HL-60 (cell line): ENCODE measurements at places on chromosomes 4 and X.

DNA sequence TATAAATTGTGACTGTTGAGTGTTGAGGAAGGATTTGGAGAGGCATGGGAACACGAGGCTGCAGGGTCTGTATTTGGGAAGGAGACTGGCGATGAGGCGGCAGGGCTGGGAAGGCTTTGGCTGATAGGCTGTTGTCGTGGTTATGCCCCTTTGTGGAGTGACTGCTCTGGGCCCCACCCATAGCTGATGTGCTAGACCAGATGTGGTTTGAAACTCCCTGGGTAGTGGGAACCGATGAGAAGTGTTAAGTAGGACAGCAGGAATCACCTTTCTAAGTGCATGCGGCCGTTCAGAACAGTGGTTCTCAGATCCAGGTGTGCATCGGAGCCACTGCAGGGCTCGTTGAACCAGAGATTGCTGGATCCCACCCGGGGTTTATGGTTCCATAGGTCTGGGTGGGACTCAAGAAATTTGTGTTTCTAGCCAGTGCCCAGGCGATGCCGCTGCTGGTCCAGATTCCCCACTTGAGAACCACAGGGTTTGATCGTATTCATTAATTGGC, 42.3 kb downstream of the TBC1D14 start:
- no peak for DNase-seq

GRCh38 chr4:108213308-108213707, 44.6 kb upstream of the LEF1 start:
- DNase-seq: no peak

- DNase-seq: no peak
Measured at GRCh38 chr4:21198683-21199082, 498.4 kb downstream of the PACRGL start.

DNA sequence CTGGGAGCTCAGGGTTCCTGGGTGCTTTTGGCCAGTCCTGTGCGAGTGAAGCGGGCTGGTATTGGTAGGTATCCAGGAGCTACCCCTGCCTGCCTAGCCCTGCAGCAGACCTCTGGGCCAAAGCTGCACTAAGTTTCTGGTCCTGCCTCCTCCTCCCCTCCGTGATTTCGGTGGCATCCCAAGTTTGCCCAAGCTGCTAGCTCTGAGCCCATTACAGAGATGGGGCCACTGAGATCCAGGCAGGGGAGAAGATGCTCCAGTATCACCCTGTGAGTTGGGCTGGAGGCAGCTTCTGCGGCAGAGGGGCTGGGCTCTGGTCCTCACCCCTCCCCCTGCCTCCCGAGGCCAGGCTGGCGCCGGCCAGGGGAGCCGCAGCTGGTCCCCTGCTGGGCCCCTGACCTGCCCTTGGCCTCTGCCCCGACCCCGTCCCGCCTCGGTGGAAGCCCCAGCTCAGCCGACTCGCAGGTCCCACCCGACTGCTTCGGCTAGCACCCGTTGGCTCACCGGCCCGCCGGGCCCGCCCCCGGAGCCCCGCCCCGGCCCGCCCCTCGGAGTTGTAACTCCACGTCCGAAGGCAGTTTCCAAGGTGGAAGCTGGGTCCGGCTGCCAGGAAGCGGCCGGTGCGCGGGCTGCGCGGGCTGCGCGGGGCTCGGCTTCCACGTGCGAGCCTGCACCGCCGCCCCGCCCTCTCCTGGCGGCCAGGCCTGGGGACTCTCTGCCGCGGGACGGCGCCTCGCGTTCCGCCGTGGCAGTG, at the start of gene DUSP9:
Gene DUSP9 (plus strand): TSS at position 584 of the 754 bp plus-strand sequence. CDS start 751 bp downstream, outside the sequence.
- DNase-seq: no peak

DNA sequence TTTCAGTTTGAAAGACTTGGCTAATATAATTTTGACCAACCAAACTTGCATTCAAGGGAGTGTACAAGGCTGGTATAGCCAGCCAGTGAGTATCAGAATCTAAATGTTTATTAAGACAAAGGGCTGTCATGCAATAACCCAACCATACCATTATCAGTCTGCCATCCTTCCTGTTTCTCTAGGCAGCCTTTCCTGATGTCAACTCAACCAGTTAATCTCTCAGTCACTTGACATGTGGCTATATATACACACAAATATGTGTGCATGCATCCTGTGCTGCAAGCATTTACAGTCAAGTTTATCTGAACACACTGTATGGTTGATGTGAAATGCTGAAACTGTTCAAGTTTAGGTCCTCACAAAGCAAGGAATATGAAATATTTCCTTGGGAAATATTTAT, 17.2 kb downstream of the BTK start:
- no peak for DNase-seq
